Endothelial cell (in vitro differentiated cells): ENCODE measurements at places on chromosomes 16 and 17. TPM values are rescaled to one million over a fixed set of nuclear protein-coding genes. Genes with fewer than 3 reads are reported as not detected.
A peak's percentile ranks its signal among the peaks of the same experiment; 100 is the strongest.

The PLEKHM1 gene
- total RNA-seq, result 46.6 TPM

The TBC1D3H gene
- not detected for total RNA-seq

The TRIM47 gene
- 4.4 TPM for total RNA-seq

The MMP2 gene
- 422 TPM for total RNA-seq

The PPP1R9B gene
- total RNA-seq, result 101 TPM

The AIPL1 gene
- total RNA-seq, result not detected

The TBC1D28 gene
- total RNA-seq, result not detected

The SLC26A11 gene
- 50.1 TPM for total RNA-seq

The AXIN2 gene
- total RNA-seq, result 44.8 TPM

The TAOK1 gene
- 95.5 TPM for total RNA-seq

The TPSD1 gene
- not detected for total RNA-seq

The SSTR5 gene
- not detected for total RNA-seq

The LHX1 gene
- total RNA-seq, result 4.5 TPM

The TMC5 gene
- total RNA-seq, result 0.69 TPM

DNA sequence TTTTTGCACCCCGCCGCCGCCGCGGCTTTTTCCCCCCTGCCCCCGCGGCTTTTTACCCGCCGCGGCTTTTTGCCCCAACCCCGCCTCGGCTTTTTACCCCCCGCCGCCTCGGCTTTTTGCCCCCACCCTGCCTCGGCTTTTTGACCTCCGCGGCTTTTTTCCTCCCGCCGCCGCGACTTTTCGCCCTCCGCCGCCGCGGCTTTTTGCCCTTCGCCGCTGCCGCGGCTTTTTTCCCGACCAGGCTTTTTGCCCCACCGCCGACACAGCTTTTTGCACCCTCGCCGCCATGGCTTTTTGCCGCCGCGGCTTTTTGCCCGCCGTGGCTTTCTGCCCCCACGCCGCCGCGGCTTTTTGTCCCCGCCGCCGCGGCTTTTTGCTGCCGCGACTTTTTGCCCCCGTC lies 137.0 kb upstream of the TP53TG3D start:
- DNase-seq, result no peak

- no peak for DNase-seq
Observed at GRCh38 chr17:65801513-65801912, 240.1 kb upstream of the AXIN2 start.

- no peak for DNase-seq
Observed at GRCh38 chr16:14635395-14636165, 2.8 kb downstream of the BFAR start.

DNA sequence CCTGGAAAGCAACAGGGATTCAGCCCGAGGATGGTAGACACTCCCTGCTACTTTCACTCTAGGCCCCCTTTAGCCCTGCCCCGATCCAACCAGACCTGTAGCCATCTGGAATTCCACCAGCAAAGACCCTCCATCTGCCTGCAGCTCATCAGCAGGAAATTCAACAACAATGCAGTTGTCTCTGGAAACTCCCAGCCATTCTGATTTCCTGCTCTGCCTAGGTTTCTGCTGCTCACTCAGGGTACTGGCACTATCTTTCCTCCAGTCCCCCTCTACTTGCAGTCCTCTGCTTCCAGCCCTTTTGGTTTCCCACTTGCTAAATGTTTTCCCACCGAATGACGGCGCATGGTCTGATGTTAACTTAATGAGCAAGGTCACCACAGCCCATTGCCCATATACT lies 2.7 kb upstream of the SP6 start:
- no peak for DNase-seq

DNA sequence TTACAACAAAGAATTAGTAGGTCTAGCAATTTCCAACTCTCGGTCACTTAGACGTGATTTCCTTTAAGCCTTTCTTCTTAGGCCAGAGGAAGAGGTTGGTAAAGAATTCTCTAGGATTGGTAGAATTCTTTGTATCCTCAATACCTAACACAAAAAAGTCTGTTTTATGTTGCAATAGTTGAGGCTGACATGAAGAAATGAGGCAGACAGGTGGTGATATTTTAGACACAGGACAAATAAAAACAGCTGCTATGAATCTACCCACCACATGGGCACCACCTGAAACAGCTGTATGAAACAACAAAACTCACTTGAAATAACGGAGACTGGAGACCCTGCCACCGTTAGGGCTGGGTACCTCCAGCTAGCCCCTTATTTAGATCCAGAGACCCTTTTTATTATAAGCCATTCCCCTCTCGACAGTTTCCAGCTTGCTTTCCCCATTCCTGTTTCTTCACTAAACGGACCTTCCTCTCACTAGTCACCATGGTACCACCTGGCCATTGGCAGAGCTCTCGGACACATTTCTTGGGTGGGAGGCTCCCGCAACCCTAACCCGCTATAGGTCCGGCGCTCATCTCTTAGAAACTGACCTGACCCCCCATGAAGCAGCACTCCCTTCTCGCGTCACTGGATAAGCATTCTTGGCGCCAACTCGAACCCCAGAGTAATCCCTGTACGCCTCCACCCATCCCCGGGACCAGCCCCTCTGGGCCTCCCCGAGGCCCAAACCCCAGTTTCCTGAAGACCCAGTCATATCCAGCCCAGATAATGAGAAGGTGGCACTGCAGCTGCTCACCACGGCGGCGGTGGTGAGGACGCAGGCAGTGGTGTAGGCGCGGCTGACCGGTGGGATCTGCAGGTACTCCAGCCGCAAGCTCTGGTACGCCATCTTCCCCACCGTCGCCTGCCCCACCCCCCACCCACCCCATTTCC lies at the start of gene DERL2:
DERL2 (minus strand) TSS at position 909 of the 936 bp plus-strand sequence; CDS start at position 892, 17 bp downstream.
- no peak for DNase-seq

GRCh38 chr17:5819921-5820685 lies 235.8 kb upstream of the NLRP1 start:
- DNase-seq, result no peak

- DNase-seq, result no peak
Observed at GRCh38 chr16:47886631-47887415, 269.0 kb downstream of the ABCC12 start.

DNA sequence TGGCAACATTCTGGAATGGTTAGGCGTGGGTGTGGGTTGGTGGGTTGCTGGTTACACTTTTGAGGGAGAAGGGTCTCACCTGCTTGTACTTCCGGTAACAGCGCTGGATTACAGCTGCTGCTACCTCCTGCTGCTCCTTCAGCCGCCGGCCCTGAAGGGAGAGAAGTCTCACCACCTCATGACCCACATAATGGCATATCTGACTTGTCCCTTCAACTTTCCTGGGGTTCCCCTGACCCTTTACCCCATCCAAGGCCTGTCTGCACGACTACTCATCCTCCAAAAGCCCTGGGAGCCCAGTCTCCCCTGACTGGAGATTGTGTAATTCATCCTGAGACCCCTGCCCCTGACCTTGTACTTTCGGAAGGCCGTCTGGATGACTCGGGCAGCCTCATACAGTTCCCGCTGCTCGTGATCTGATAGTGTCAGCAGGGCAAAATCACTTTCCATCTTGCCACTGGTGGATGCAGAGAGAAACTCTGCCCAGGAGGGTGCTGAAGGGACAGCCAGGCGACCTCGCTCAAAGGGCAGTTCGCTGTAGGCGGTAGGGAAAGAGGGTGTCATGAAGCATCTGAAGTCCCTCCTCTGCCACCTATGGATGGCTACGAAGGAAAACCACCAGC lies 2.0 kb upstream of the SPAG7 start:
- DNase-seq, result no peak

DNA sequence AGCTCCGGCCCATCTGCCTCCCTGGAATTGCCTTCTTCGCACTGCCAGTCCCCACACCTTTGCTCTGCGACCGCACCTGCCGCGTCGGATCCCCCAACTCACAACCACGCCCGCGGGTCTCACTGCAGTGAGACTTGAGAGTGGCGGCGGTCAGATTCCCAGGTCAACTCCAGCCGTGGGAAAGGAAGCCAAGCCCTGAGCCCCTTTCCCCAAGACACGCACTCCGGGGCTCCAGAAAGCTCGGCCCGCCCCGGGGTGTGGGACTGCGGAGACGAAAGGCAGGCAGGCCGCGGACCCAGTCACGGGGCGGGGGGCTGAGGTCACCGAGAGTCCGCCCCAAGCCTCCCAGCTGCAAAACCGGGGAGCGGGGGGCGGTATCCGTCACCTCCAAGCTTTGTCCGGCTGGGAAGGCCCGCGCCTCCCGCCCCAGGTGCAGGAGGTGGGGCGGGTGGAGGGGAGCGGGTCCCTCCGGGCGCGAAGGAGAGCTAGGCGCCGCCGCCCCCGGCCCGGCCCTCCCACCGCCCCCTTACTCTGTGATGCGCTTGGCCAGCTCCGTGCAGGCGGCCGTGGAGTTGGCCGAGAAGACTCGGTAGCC lies 615 bp downstream of the PRPSAP1 start:
- peak; percentile 38 for DNase-seq

DNA sequence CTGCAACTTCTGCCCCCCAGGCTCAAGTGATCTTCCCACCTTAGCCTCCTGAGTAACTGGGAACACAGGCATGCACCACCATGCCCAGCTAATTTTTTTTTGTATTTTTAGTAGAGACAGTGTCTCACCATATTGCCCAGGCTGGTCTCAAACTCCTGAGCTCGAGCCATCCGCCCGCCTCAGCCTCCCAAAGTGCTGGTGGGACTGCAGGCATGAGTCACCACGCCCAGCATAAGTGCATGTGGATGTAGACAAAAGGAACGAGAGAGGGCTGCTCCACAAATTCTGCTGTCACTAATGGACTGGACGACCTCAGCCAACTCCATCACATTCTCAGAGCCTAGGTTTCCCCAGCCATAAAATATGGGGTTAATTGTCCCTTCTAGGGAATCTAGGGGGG lies 7.7 kb upstream of the SP2 start:
- DNase-seq, result no peak

DNA sequence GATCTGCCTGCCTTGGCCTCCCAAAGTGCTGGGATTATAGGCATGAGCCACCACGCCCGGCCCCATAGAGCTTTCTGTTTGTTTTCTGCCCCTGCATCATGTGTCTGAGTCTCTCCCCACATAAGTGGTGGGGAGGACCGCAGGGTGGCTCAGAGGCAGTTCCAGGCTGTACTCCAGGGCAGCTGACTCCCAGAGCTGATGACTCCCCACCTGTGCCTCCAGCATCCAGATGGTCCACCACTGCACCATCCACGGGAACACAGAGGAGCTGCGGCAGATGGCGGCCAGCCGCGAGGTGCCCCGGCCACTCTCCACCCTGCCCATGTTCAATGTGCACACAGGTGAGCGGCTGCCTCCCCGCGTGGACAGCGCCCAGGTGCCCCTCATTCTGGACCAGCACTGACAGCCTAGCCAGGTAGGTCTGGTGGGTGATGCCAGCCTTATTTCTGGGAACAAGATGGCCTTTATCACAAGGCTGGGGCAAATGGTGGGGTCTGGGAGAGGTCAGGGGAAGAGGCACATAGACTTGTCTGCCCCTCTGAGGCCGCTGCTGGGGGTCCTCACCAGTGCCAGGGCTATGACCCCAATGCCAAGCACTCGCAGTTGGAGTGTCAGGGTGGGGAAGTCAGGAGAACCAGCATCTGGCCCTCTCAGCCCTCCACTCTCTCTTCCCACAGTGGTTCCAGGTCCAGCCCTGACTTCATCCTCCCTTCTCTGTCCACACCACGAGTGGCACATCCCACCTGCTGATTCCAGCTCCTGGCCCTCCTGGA lies 9.4 kb downstream of the SGCA start:
- no peak for DNase-seq

GRCh38 chr17:17691468-17692263 lies 10.4 kb downstream of the RAI1 start:
- no peak for DNase-seq

- no peak for DNase-seq
Observed at GRCh38 chr17:55090079-55090492, 121.5 kb downstream of the STXBP4 start.

- no peak for DNase-seq
Observed at GRCh38 chr17:13346081-13346533, 255.6 kb downstream of the HS3ST3A1 start.

DNA sequence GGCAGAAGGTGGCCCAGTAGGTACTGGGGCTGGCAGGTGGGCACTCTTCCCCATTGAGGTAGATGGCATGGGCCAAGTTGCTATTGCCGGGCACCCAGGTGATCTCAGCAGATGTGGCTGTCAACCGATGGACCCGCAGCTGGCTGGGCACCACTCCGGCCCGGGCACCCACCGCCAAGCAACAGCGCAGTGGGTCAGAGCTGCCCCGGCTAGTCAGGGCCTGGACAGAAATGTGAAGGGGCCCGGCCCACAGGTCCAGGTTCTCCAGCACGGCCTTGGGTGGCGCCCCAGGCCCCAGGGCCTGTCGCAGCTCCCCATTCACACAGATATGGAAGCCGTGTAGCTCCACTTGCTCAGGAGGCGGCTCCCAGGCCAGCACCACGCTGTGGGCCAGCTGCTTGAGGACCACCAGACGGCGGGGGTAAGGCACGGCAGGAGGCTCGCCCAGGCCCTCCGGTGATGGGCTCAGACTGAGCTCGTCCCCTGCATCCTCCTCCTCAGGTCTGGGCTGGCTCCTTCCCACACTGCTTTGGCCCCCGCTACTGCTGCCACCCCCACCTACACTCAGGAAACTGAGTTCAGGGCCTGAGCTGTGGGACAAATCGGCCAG lies 16.5 kb downstream of the TSPOAP1 start:
- no peak for DNase-seq

GRCh38 chr16:9248162-9248561 lies 156.7 kb downstream of the HAPSTR1 start:
- DNase-seq, result no peak

DNA sequence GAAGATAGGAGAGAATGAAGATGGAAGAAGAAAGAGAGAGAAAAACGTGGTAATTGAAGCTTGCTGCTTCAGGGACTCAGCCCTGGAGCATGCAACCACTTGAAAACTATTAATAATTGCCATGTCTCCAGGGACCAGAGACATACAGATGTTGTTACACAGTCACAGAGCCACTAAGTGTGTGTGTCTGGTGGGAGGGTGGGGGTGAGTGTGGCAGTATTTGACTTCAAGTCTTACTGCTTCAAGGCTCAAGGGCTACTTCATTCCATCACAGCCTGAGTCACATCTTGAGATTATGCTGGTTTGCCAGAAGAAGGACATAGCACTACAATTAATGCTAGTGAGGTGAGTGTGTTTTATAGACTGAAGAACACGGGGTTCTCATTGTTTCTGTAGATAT lies 202.2 kb downstream of the CDH8 start:
- no peak for DNase-seq

GRCh38 chr16:58399718-58400633 lies 7.7 kb downstream of the GINS3 start:
- no peak for DNase-seq

- no peak for DNase-seq
Observed at GRCh38 chr16:79970551-79971236, 370.2 kb upstream of the MAF start.

GRCh38 chr17:78822552-78822951 lies 18.1 kb downstream of the USP36 start:
- DNase-seq, result no peak

GRCh38 chr17:44374306-44375195 lies 10.9 kb upstream of the FAM171A2 start:
- no peak for DNase-seq

GRCh38 chr17:73609758-73610157 lies 34.5 kb downstream of the SDK2 start:
- no peak for DNase-seq
